Heart left ventricle (tissue), 16 donors: ENCODE measurements at places on chromosomes 2 and 18. TPM values are rescaled to one million over a fixed set of nuclear protein-coding genes. Genes with fewer than 3 reads are reported as not detected.

DNA sequence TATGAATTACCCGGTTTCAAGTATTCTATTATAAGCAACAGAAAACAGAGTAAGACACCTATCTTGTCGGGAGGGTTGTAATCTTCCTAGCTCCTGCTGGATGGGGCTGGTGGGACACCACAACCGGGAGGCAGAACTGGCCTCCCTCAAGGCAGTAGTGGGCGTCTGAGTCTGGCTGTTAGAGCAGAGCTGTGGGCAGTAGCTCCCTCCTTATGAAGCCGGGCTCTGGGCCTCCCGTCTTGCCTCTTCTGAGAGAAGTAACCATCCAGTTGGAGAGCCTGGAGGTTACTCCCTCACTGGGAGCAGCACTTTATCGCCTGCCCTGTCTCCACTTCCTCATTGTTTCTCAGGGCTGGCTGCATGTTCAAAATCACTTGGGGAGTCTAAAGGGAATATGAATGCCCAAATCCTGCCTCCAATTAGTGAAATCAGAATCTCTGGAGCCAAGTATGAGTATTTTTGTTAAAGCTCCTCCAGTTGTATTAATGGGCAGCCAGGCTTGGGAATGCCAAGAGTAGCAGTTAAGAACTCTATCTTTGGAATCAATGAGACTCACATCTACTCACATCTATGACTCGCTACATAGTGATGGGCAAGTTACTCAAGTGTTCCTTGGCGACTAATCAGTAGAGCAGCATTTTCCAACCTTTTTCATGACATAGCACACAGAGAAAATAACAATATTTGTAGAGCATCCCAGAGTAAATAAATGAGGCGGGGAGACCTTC, 27.3 kb upstream of the NRP2 start:
- no peak for DNase-seq

Gene CCBE1
- total RNA-seq, result 0.23 TPM

- no peak for DNase-seq
Measured at GRCh38 chr2:13227578-13227977, 510.8 kb downstream of the TRIB2 start.

DNA sequence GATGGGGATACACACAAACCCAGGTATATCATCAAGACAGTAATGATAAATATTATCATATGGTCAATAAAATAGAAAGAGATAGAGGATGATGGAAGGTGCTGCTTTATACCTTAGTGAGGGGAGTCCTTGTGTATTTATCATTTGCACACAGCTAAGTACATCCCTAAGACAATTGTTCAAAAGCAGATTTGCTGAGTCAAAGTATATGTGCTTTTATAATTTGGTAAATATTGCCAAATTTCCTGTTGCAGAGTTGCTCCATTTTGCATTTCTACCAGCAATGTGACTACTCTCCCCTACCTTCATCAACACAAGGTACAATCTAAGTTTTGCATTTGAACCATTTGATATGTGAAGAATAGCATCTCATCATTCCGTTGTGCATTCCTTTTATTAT, 22.6 kb upstream of the PLEK start:
- DNase-seq, result no peak

GRCh38 chr2:227783404-227784138, 30.1 kb upstream of the CCL20 start:
- no peak for DNase-seq

GRCh38 chr2:25430556-25430955, 88.8 kb upstream of the DNMT3A start:
- DNase-seq, result no peak
